Activated CD4-positive, alpha-beta T cell treated with anti-CD3 and anti-CD28 coated beads, Interleukin-2, Interleukin-4, amounts not matched to agents 100 ng/mL and 50 ng/mL, durations not matched to agents 16 hours and 8 hours (primary cell): ENCODE measurements at places on chromosomes 16 and 17.

- no peak for DNase-seq
These were observed 116.5 kb upstream of the AXIN2 start for GRCh38 chr17:65677932-65678331.

DNA sequence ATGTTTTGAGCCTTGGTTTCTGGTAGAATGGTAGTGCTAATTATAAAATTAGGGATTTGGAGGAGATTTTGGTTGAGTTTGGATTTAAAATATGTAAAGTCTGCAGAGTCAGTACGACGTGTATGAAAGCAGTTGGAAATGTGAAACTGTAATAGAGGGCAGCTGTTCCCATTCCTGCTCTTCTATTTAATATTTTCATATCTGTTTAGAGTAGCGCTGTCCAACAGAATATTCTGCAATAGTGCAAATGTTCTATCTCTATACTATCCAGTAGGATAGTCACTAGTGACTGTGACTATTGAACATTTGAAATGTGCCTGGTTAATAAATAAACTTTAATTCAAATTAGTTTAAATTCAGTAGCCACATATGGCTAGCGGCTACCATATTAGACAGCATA lies 443.4 kb upstream of the SOX9 start:
- DNase-seq: no peak

DNA sequence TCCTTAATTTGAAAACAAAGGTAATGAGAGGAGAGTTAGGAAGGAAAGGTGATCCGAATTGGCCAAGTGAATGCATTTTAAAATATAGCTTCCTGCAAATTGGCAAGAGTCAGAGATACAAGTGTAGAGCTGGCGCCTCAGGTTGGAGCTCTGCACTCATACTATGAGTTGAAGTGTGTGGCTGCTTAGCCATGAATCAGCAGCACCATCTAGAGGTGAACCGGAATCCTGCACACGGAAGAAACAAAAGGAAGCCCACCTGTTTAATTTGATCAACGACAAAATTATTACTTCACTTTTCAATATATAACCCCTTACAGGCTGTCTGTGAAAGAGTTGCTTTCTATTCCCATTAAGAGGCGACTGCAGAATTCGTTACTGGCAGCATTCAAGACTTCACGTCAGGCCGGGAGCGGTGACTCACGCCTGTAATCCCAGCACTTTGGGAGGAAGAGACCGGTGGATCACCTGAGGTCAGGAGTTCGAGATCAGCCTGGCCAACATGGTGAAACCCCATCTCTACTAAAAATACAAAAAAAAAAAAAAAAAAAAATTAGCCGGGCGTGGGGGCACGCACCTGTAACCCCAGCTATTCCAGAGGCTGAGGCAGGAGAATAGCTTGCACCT lies 1253.7 kb upstream of the CDH8 start:
- peak; percentile 15 for DNase-seq

GRCh38 chr17:57354673-57355072 lies 98.3 kb downstream of the MSI2 start:
- DNase-seq: no peak

DNA sequence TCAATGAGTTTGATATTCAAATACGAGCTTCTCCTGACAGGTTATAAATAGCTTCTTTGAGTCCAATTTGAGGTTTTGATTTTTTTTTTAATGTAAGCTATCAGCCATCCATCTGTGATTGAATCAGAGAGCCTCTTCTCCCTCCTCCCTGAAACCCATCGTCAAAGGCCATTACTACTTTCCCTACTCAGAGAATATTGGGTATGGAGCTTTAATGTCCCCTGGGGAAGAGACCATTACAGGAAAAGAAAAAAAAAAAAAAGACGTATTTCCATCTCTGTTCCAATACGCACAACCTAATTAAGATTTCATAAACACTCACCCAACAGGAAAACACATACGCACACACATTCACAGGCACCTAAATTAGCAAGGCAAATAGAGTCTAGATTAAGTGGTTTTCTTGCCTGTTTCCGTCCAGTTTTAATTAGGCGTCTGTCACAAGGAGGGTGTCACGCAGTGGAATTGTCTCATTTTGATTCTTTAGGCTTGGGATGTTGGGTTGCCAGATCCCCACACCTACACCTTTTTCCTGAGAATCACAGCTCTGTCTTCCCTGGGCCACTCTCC lies 194.3 kb upstream of the RPL38 start:
- no peak for DNase-seq

DNA sequence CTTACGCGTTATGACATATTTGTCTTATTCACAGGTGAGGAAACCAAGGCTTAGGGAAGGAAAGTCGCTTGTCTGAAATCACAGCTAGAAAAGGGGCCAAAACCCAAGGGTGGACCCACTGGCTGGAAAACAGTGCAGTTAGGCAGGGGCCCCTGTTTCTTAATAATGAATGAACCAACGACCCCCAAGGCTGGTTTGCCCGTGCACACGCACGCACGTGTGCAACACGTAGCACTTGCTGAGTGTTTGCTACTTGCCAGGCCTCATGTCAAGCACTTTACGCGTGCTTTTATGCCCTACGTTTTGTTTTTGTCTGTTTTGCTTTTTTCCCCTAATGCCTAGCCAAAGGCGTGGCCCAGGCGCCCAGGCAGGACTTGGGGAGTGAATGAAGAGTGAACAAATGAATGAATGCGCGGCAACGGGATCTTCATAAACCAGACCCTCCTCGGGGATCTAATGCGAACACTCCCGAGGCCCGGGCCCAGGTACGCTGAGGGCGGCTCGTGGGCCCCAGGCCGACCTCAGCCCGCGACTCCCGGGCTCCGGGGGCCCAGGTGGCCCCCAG lies 571 bp upstream of the USP10 start:
- no peak for DNase-seq

- DNase-seq: peak; percentile 68
These were observed 82.0 kb upstream of the ALOX12 start for GRCh38 chr17:6913608-6914443.

- DNase-seq: no peak
These were observed 22.2 kb upstream of the DNAH17 start for GRCh38 chr17:78599419-78599818.

- DNase-seq: peak; percentile 87
These were observed 8.6 kb downstream of the KDM6B start for GRCh38 chr17:7842380-7843256.

DNA sequence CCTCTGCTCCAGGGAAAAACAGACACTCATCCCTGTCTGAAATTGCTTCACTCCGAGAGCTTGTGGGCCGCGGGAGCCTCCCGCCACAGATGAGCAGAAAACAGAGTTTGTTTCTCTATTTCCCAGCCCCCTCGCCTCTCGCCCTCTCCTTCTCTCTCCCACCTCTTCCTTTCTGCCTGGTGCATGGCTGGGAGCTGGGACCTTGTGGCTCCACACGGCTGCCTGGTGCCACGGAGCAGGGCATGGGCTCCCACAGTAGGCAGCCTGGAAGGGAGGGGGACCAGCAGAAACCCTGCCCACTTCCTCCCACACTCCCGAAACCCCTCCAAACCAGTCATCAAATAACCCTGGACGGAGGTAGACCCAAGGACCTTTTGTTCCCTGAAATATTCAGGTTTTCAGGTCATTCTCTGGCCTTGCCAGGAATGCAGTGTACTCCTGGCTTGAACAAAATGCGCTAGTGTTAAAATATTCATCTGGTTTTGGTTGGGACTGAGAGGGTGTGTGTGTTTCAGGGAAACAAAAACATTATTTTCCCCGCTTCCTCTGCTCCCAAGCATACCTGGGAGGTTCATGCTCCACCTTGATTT lies 204.9 kb downstream of the C16orf78 start:
- no peak for DNase-seq

DNA sequence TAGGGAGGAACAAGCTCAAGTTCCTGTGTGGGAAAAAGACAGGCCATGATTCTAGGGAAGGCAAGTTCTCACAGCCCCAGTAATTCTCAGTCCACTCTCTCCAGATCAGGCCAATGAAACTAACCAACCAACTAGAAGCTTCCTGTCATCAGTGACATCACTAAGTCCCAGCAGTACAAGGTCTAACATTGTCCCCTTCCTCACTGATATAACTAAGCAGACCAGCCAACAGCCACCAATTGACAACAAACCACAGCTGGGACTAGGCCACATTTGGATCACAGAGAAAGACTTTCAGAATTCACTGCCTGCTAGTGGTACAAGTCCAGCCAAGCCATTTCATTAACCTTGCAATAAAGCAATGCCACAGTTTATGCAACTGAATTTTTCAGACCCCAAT lies 94.0 kb downstream of the CACNG1 start:
- no peak for DNase-seq

DNA sequence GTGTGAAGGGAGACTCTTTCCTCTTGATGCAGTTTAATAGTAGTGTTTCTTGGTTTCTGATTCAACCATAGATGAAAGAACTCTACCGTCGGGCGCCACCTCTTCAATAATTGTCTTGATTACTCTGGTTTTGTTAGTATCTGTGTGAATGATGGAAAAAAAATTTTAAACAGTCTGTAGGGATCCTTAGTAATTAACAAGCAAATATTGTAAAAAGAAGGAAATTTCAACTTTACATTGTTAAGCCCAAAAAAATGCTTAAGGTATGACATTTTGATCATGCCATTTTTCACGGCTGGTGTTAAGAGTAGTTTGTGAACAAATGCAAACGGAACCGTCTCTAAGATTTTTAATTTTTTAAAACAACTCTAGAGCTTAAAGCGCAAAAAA lies 4.1 kb downstream of the KRT10 start:
- no peak for DNase-seq

DNA sequence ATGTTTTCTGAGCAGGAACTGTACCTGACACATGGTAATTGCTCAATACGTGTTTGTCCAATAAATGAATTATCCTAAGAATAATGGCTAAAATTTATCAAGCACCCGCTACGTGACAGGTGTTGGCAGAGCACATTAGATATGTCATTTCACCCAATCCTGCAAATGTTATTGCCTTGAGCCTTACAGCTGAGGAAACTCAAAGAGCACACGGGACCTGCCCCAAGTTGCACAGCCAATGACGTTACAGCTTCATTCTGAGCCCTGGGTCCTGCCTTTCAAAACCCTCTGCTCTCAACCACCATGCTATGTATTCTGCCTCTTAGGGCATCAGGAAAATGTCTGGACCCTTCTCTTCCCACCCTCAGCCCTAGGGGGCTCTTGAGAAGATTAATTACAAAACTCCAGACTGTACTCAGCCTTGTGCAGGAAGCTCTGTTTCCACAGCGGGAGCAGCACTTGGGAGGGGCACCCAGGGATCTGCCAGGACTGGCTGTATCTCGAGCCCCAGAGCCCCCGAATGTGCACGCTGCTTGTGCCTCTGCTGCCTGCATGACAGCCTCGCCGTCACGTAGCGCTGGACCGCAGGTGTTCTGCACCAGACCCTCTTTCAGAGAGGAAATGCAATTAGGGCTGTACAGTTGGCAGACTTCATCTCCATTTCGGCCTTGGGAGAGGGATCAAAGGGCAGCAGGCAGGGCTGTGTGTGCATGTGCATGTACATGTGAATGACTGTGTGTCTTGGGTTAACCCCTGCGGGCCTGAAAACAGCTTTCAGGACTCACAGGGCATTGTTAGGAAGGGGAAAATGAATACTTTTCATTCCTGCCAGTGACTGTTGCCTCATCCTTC lies 71.6 kb downstream of the GPR139 start:
- DNase-seq: no peak

GRCh38 chr16:48165961-48166578 lies 10.3 kb upstream of the ABCC12 start:
- no peak for DNase-seq

GRCh38 chr16:15854061-15854460 lies 2.8 kb downstream of the MYH11 start:
- DNase-seq: no peak

- no peak for DNase-seq
These were observed 1.5 kb downstream of the ALOXE3 start for GRCh38 chr17:8116776-8117175.

- DNase-seq: no peak
These were observed 244.0 kb downstream of the TMEM114 start for GRCh38 chr16:8346294-8346693.

DNA sequence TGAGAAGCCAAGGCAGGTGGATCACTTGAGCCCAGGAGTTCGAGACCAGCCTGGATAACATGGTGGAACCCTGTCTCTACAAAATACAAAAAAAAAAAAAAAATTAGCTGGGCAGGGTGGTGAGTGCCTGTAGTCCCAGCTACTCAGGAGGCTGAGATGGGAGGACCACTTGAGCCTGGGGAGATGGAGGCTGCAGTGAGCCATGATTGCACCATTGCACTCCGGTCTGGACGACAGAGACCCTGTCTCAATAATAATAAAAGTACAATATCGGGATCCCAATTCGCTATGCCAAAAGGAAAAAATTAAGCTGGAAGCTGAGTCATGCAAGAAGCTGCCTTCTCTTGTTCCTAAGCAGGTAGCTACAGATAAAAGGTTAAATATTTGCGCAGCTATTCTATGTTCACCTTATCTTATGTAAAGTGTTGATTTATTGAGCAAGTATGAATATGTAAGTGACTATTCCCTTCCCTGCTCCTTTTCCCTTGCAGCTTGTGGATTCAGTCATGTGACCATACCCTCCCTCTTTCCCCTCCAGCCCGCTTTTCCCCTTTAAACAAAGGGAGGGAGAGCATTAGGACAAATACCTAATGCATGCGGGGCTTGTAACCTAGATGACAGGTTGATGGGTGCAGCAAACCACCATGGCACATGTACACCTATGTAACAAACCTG lies 112.0 kb downstream of the LITAF start:
- no peak for DNase-seq

GRCh38 chr16:1788095-1788707 lies 5.3 kb downstream of the IGFALS start:
- no peak for DNase-seq

DNA sequence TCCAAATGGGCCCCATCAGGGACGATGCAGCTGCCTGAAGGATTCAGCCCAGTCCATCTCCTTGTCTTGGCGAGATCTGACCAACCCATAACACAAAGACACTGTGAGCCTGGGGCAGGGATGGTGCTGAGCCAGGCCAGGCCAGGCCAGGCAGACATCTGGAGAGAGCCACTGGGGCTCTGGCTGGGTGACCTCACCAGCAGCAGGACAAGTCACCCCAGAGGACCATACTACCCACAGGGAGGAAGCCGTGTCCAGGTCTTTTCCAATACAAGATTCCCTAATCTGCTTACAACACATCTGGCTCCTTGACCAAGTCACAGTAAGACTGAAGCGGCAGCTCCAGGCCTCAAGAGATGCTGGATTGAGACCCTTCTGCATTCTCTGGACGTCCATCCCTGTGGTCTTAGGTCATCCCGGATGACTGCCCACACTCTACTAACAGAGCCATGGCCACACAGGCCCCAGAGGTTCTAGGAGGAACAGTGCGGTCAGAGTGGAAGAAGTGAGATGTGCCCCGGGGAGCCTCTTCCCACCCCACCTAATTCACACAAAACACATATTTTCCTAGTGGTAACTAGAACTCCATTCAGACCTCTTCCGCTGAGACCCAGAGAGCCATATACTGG lies 81.8 kb upstream of the RCVRN start:
- DNase-seq: no peak

DNA sequence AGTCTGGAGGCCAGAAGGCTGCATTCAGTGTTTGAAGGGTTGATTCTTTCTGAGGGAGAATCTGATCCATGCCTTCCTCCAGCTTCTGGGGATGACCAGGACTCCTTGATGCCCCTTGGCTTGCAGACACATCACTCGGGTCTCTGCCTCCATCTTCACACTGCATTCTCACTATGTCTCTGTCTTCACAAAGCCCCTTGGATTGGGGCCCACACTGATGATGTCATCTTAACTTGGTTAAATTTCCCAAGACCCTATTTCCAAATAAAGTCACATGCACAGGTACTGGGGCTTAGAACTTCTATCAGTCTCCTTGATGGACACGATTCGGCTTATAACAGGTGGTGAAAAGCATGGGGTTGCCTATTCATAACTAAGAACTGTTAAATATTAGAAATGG lies 112.1 kb upstream of the MYOCD start:
- no peak for DNase-seq

GRCh38 chr17:72462814-72463213 lies 342.0 kb downstream of the SOX9 start:
- no peak for DNase-seq
